ENCODE measurements at places on chromosomes 3 and 15. TPM values are rescaled to one million over a fixed set of nuclear protein-coding genes. Genes with fewer than 3 reads are reported as not detected.

Gene ENTPD3
- total RNA-seq: 9.6 TPM

Gene CHRM5
- total RNA-seq: not detected

Gene CHRFAM7A
- total RNA-seq: 1.8 TPM

Gene BFSP2
- not detected for total RNA-seq

Gene DOCK3
- 1.7 TPM for total RNA-seq

Gene CHMP2B
- total RNA-seq: 38.9 TPM

Gene SLC6A6
- 14.4 TPM for total RNA-seq

Gene FGF12
- 1.1 TPM for total RNA-seq

Gene BSN
- 0.11 TPM for total RNA-seq

Gene OR5H15
- total RNA-seq: not detected

Gene APBA2
- 9.9 TPM for total RNA-seq

Gene LDHAL6B
- not detected for total RNA-seq
